Left ventricle myocardium inferior (tissue), 1 donor: ENCODE measurements at places on chromosomes 6 and 20. TPM values are rescaled to one million over a fixed set of nuclear protein-coding genes. Genes with fewer than 3 reads are reported as not detected.
A peak's percentile ranks its signal among the peaks of the same experiment; 100 is the strongest.

The ZC2HC1B gene
- not detected for total RNA-seq

GRCh38 chr20:21391185-21391971 is 5.9 kb downstream of the NKX2-4 start:
- H3K36me3 ChIP-seq, result peaks cover 43% of the 10 kb centered on the region
- no peak overlapping the region for H3K4me3 ChIP-seq
- H3K27me3 ChIP-seq, result peaks cover 61% of the 10 kb centered on the region
- DNase-seq, result no peak
- H3K27ac ChIP-seq, result no peak overlapping the region

DNA sequence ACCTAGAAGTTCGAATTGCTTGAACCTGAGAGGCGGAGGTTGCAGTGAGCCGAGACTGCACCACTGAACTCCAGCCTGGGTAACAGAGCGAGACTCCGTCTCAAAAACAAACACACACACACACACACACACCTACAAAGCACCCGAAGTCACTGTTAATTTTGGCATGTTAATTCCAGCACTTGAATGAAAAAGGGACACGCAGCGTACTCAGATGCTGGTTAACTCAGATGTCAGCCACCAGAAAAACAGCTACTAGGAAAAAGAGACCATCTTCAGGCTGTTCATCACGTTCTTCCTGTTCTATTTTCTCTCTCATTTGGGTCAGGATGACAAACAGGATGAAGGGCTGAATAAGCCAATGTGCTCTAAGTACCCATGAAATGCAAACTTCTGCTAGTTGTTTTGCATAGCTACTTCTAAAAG is 46.9 kb downstream of the BLOC1S5 start:
- H3K27ac ChIP-seq, result no peak overlapping the region
- peaks cover 13% of the 10 kb centered on the region for H3K36me3 ChIP-seq
- H3K4me3 ChIP-seq, result no peak overlapping the region
- H3K27me3 ChIP-seq, result no peaks in the 10 kb centered on the region
- H3K4me1 ChIP-seq, result no peaks in the 10 kb centered on the region
- DNase-seq, result no peak

DNA sequence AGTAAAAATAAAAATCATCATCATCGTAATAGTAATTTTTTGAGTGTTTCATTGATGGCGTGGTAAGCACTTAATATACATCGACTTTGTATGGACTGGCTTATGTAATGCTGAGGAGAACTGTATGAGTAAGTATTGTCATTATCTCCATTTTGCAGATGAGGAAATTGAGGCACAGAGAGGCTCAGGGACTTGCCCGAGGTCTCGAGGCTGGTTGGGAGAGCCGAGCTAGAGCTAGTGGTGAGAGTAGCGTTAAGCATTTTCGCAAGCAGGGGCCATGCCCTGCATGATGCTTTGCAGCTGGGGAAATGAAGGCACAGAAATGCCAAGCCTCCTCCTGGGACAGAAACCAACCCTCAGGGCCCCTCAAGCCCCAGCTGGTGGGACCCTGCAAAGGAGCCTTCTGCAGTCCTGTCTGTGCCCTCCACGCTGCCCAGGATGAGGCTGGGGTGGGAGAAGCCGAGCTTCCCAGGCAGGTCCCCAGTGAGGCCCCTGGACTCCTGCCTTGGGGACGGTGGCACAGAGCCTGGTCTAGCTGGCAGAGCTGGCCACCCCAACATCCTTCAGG is 31.1 kb upstream of the STX16 start:
- H3K4me3 ChIP-seq, result no peak overlapping the region
- no peaks in the 10 kb centered on the region for H3K4me1 ChIP-seq
- DNase-seq, result no peak
- H3K27ac ChIP-seq, result no peak overlapping the region

- H3K27ac ChIP-seq, result no peak overlapping the region
- no peaks in the 10 kb centered on the region for H3K36me3 ChIP-seq
- no peaks in the 10 kb centered on the region for H3K27me3 ChIP-seq
- H3K4me1 ChIP-seq, result peaks cover 42% of the 10 kb centered on the region
- no peak overlapping the region for H3K4me3 ChIP-seq
Measured at GRCh38 chr6:170092826-170093225, 198.1 kb downstream of the DLL1 start.

DNA sequence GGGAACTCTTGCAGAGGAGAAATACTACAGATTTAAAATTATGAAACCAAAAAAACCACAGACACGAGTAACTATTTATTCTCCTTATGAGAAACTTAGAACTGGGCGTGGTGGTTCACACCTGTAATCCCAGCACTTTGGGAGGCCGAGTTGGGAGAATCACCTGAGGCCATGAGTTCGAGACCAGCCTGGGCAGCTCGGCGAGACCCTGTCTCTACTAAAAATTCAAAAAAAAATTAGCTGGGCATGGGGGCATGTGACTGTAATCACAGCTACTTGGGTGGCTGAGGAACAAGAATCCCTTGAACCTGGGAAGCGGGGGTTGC is 36.8 kb downstream of the SSR1 start:
- H3K4me1 ChIP-seq, result no peaks in the 10 kb centered on the region
- H3K27ac ChIP-seq, result no peak overlapping the region
- H3K4me3 ChIP-seq, result no peak overlapping the region

DNA sequence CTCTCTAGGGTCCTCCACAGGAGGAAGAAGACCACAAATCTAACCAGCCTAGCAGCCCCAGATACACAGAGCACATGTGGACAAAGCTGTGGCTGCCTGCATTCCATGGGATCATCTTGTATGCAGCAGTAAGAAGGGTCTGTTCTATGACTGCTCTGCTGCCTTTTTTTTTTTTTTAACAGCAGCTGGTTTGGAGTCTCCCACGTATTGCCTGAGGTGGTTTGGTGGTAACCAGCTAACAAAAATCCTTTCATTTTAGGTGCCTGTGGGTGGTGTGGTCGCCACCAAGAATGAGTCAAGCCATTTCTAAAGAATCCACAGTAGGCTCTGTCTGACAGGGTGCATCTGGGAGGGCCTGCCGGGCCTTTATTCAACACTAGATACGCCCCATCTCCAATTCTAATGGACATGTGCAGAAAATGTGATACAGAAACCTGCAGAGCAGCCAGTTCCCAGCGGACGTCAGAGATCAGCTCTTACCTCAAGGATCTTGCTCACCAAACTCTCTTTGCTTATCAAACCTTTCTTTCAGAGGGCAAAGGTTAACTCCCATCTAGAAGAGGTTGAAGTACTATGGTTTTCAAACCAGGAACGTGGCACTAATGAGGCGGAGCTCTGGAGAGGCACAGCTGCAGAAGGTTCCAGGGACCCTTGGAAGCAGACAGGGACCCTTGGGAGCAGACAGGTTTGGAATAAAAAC is 32.0 kb downstream of the GNAS-AS1 start:
- peaks cover 7% of the 10 kb centered on the region for H3K27me3 ChIP-seq
- H3K4me1 ChIP-seq, result no peaks in the 10 kb centered on the region
- DNase-seq, result no peak
- no peaks in the 10 kb centered on the region for H3K36me3 ChIP-seq
- H3K27ac ChIP-seq, result no peak overlapping the region

DNA sequence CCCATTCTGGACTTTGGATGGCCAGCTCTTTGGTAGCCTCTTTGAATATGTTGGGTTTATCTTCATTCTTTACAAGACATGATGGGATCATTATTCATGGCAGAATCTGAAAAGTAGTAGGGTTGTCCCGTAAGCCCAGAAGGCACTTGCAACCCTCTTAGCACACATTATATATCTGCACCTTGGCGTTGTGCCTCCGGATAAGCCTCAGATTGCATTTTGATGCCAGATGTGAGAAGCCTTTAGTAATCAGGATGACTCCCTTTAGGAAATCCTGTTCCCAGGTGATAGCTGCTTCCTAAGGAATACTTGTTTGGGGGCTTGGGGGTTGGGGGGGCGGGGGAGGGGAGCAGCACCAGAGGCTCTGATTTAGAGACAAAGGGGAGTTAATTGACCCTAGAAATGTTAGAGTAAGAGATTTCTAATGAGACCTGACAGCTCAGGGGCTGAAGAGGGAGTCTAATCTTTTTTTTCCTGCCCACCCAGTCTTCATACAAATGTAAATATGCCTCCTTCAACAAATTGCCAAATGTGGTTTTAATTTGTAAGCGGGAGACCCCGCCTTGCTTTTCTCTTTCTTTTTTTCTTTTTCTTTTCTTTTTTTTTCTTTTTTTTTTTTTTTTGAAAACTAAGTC is 55.1 kb downstream of the JAG1 start:
- peak overlapping the region; percentile 13 for H3K27ac ChIP-seq
- DNase-seq, result no peak
- H3K4me1 ChIP-seq, result peaks cover 22% of the 10 kb centered on the region
- no peaks in the 10 kb centered on the region for H3K27me3 ChIP-seq
- no peak overlapping the region for H3K4me3 ChIP-seq

DNA sequence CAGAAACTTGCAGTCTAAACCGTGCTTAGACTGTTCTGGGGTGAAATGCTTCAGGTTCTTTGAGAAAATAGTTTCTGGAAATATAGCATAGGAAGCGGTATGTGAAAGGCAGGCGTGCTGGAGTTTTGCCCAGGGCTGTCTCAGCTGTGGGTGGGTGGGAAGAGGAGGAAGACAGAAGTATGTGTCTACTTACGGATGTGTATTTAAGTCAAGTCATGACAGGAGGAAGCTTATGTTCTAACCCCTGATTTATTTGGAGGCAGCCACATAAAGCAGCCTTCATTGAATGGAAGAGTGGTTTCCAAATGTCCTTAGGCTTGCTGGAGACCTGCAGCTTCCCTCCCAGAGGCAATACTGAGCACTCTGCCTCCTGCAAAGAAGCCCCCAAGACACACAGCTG is 345.8 kb upstream of the PRND start:
- H3K27me3 ChIP-seq, result peaks cover 7% of the 10 kb centered on the region
- H3K4me3 ChIP-seq, result no peak overlapping the region
- no peak overlapping the region for H3K27ac ChIP-seq
- no peaks in the 10 kb centered on the region for H3K4me1 ChIP-seq
- H3K36me3 ChIP-seq, result no peaks in the 10 kb centered on the region

DNA sequence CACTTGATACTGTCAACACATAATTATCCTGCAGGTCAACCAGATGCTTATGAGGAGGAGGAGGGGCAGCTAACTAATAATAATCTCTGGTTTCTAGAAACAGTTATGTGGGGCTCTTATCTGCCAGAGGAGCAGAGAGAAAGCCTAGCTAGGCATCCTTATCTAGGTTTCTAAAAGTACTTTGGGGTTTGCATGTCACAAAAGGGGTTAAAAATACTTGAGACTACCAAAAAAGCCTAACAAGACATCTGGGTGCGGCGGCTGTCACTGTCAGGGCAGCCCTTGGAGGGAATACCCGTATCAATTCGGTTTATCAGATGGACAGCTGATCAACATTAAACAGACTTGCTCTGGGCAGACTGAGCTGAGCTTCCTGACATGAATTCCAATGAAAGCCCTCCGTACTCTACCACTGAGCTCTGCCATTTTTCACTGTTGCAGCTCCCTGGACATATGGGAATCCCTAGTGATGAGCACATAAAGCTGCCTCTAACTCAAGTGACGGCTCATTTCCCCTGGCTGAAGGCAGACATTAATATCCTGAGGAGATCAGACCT is 166.6 kb downstream of the PDSS2 start:
- H3K4me1 ChIP-seq, result peaks cover 27% of the 10 kb centered on the region
- H3K36me3 ChIP-seq, result no peaks in the 10 kb centered on the region
- no peak for DNase-seq
- peak overlapping the region; percentile 2 for H3K4me3 ChIP-seq
- H3K27me3 ChIP-seq, result no peaks in the 10 kb centered on the region

DNA sequence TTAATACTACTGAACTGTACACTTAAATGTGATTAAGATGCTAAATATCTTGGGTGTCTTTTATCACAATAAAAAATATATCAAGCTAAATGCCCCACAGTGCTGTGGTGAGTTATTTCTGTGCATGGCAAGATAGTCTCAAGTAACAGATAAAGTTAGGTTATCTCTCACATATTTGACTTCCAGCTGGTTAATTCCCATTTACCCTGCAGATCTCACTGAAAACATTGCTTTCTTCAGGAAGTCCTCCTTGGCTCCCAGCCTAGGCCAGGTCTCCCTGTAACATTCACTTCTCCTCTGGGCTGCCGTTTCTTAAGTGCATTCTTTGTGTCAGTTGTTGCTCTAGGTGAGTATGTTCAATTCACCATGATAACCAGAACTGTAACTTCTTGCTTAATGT is 59.1 kb downstream of the SLC22A1 start:
- H3K27me3 ChIP-seq, result peaks cover 10% of the 10 kb centered on the region
- no peak overlapping the region for H3K27ac ChIP-seq
- no peak for DNase-seq
- H3K36me3 ChIP-seq, result no peaks in the 10 kb centered on the region
- no peak overlapping the region for H3K4me3 ChIP-seq
- no peaks in the 10 kb centered on the region for H3K4me1 ChIP-seq

The ARFGEF3 gene
- 2.0 TPM for total RNA-seq

DNA sequence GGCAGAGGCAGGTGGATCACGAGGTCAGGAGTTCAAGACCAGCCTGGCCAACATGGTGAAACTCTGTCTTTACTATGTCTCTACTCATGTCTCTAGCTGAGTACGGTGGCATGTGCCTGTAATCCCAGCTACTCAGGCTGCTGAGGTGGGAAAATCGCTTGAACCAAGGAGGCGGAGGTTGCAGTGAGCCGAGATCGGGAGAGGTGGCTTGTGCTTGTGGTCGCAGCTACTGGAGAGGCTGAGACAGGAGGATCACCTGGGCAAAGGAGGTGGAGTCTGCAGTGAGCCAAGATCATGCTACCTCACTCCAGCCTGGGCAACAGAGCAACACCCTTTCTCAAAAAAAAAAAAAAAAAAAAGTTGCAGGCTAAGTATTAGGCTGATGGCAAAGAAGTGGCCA is 8.0 kb upstream of the WTAP start:
- H3K4me1 ChIP-seq, result peaks cover 38% of the 10 kb centered on the region
- H3K4me3 ChIP-seq, result no peak overlapping the region
- no peaks in the 10 kb centered on the region for H3K27me3 ChIP-seq
- DNase-seq, result no peak
- H3K36me3 ChIP-seq, result no peaks in the 10 kb centered on the region

- H3K4me3 ChIP-seq, result no peak overlapping the region
- H3K27me3 ChIP-seq, result no peaks in the 10 kb centered on the region
- no peak for DNase-seq
- H3K36me3 ChIP-seq, result no peaks in the 10 kb centered on the region
- H3K27ac ChIP-seq, result no peak overlapping the region
- peaks cover 37% of the 10 kb centered on the region for H3K4me1 ChIP-seq
Measured at GRCh38 chr6:14722001-14722562, 523.8 kb upstream of the JARID2 start.

GRCh38 chr6:119333707-119334295 is 15.8 kb downstream of the MAN1A1 start:
- DNase-seq, result no peak
- peak overlapping the region; percentile 65 for H3K27ac ChIP-seq
- peaks cover 63% of the 10 kb centered on the region for H3K4me1 ChIP-seq
- no peaks in the 10 kb centered on the region for H3K27me3 ChIP-seq
